ENCODE measurements at places on chromosomes 2 and 18.

DNA sequence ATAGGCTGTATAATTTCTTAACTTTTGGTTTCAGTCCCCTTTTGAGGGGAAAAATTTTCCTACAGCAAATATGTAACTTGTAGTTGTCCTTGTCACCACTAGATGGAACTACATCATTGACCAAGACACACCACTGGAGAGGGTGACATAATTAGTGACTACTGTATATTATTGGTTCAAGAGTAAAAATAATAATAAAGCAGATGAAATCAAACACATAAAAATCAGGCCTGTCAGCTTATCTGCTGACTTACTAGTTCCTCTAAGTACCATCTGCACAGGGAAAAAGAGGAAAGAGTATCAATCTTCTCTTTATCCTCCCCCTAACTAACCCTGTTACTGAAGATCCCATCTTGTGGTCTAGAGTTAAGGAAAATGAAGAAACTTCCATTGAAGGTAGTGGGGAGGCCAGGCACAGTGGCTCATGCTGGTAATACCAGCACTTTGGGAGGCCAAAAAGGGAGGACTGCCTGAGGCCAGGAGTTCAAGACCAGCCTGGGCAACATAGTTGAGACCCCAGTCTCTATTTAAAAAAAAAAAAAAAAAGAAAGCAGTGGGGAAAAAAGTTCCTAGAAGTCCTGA is 29.6 kb upstream of the ENOSF1 start:
- peak; percentile 20 for DNase-seq

- no peak for DNase-seq
These were observed 1432.6 kb upstream of the TMEFF2 start for GRCh38 chr2:193627187-193627926.

DNA sequence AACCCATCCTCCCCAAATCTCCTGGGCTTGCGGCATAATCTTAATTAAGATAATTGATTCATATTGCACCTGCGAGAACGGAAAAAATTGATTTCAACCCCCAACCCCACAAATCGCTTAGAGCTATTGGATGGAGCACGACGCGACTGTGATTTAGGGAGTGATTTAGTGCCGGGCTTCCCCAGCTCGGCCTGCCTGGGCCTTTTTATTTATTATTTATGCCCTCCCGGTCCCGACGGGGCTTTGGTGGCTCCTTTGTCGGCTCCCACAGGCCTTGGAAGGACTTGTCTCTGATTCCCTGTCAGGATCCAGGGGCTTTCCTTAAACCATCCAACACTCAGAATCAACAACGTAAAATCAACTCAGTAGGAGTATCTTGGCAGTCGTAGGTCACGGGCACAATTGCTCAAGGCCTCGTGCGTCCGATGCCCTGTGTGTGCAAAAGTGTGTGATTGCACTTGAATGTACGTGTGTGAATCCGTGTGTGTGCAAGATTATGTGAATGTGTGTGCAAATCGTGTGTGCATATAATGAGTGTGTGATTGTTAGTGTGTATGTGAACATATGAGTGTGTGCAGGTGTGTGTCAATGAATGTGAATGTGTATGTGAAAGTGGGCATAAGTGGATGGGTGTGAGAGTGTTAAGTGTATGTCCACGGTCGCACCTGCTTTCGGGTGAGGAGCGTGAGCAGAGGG is 4.3 kb upstream of the NEUROD1 start:
- no peak for DNase-seq

DNA sequence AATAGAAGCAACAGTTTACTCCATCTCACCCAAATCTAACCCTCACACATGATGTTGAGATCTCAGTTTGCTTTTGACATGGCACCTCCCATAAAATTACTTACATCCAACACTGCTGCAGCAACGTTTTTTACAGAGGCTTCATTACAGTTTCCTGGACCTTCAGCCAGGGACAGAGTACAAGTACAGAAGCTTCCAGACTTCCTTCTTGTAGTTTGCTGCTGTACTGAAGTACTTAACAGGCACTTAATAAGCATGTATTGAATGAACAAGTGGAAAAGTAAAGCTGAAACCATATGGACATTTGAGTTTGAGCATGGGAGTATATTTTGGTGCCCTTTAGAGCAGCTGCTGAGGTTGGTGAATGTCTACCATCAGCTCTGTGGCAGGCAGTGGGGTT is 514.2 kb downstream of the PTPRM start:
- no peak for DNase-seq

DNA sequence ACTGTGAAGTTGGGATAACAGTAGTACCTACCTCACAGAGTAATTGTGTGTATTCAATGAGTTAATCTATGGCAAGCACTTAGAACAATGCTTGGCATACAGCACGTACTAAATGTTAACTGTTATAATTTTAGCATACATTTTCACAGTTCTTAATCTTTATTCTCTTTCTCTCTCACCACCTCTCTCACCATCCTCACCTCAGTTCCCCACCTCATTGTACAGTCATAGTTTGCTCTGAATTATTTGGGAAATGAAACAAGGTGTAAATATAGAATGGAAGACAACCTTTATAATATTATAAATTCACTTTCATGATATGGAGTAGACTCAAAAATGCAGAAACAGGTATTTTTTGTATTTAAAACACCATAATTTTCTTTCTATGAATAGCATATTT is 40.0 kb upstream of the DNAH7 start:
- DNase-seq = no peak

- no peak for DNase-seq
These were observed 9.0 kb downstream of the STK25 start for GRCh38 chr2:241499146-241499965.

GRCh38 chr2:225137971-225138370 is 95.7 kb upstream of the DOCK10 start:
- no peak for DNase-seq

DNA sequence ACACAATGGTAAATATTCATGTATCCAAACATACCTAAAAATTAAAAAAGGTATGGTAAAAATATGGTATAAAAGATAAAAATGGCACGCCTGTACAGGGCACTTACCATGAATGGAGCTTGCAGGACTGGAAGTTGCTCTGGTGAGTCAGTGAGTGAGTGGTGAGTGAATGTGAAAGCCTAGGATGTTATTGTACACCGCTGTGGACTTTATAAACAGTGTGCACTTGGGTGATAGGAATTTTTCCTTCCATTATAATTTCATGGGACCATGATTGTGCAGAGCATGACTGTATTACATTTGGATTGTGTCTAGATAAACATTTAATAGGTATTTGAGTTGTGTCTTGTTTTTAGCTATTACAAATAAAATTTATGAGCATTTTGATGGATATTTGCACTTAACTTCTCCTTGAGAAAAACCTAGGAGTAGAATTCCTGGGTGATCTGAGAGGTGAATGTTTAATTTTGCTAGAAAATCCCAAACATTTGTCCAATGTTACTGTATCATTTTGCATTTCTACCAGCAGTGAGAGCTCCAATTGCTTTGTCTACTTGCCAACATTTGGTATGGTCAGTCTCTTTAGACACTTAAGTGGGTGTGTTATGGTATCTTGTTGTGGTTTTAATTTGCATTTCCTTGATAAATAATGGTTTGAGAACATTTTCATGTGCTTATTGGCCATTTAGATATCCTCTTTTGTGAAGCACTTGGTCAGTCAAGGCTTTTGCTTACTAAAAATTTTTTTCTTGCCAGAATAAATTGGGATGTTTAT is 81.7 kb downstream of the BCL2L11 start:
- no peak for DNase-seq

DNA sequence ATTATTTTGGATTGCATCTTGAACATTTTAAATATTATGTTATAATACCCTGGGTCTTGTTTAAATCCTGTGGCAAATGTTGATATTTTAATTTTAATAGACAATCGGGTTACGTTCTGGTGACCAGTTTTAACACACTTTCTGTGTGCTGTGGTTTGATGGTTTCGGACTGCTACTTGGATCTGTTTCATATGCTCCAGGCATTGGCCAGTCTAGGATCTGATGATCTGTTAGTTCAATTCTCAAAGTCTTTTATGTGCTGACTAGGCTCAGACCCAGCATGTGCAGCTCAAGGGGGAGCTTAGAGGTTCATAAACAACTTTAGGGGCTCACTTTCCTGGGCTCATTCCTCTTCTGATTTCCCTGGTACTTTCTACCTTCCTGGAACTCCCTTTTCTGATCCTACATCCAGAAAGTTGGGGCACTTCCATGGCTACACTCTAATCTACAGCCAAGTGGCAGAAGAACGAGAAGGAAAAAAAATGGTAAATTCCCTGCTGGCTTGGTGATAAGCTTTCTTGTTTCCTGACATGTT is 5.0 kb upstream of the ZBTB14 start:
- no peak for DNase-seq

- no peak for DNase-seq
These were observed 74.6 kb downstream of the COL5A2 start for GRCh38 chr2:189104934-189105333.
